ENCODE measurements at places on chromosomes 3 and 15.

- DNase-seq: no peak
Observed at GRCh38 chr3:100776746-100777145, 67.5 kb downstream of the TFG start.

DNA sequence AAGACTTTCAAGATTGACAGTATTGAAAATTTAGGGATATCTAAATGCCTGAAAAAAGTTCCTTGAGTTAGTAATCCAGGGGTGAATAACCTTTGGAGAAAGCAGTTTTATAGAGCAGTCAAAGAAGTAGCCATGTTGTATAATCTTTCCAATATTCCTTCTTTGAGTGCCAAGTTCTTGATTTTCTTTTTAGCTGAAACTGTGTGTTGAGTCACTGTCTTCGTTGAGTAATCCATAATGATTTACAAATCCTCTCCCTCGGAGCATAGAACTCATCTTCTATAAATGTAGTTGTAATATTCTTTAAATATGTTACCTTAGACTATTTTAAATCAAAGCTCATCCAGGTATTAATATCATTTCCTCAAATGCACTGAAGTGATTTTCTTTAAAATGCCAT, 135.2 kb downstream of the BBX start:
- DNase-seq: no peak

DNA sequence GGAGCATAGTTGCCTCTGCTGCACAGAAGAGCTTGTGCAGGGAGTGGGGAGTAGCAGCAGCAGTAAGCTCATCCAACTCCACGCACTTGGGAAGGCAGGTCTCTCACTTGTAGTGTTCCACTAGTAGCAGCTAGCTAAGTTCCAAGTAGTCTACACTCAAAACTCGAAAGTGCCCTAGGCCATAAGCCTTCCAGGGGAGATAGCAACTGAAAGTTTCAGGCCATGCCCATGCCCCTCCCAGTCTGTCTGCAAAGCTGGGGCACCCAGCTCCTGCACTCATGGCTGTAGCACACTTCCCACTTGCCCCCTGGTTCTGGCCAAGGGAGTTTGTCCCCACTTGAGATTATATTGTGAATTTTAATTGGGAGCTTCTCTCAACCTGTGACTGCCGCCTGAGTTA, 57.5 kb downstream of the MFSD1 start:
- no peak for DNase-seq

GRCh38 chr3:182979674-182980191, 605 bp downstream of the DCUN1D1 start:
- DNase-seq: peak; percentile 11

- no peak for DNase-seq
Observed at GRCh38 chr3:117875887-117876286, 1158.8 kb downstream of the IGSF11 start.

DNA sequence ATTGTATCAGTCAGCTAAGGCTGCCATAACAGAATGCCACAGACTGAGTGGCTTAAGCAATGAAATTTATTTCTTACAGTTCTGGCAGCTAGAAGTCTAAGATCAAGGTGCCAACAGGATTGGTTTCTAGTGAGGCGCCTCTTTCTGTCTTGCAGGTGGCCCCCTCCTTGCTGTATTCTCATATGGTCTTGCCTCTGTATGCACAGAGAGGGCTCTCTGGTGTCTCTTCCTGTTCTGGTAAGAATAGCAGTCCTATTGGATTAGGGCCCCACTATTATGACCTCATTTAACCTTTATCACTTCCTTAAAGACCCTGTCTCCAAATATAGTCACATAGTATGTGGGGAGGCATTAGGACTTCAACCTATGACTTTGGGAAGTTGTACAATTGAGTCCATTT, 253.9 kb downstream of the EDEM1 start:
- DNase-seq: no peak

DNA sequence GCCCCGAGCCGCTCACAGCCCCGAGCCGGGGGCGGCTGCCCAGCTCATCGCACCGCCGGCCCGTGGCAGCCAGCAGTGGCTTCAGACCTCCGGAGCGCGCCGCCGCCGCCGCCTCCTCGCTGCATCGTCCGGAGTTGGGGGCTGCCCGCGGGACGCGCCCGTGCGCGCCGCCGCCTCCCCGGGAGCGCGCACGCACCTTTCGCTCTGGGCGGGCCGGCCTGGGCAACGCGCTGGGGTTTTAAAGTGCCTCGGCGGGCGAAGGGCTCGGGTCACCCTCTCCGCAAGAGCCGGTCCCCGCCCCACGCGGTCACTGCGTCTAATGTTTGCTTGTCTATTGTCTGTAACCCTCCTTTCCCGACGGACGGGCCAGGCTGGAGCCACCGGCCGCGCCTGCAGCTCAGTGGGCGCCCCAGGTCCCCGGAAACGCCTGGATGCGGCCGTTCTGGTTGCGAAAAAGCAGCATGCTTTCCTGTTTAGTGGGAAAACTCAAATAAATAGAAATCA, at the start of gene RYK:
Gene RYK (minus strand): TSS at position 143 of the 504 bp plus-strand sequence. CDS start 205 bp downstream, outside the sequence.
- peak; percentile 67 for DNase-seq

GRCh38 chr3:128041344-128041743, 10.9 kb upstream of the SEC61A1 start:
- DNase-seq: no peak

DNA sequence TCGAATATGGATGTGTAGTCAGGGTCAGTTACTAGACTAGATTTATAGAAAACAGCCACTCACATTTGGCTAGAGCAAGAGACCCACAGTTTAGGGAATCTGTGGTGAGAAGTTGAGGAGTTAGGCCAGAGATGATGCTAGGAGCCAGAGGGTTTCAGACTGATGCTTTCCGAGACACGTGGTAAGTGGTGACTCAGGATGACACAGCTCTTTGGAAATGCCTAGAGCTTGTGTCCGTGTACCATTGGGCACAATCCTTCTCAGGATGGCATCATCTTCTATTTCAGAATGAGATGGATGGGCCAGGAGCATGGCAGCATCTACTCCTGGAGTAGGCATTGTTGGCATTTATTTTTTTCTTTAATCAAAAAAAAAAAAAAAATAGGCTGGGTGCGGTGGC, 28.5 kb downstream of the PTPRG start:
- DNase-seq: no peak

GRCh38 chr3:23448998-23449537, 245.9 kb downstream of the UBE2E2 start:
- DNase-seq: no peak
